ENCODE measurements at places on chromosomes 6 and 20.

DNA sequence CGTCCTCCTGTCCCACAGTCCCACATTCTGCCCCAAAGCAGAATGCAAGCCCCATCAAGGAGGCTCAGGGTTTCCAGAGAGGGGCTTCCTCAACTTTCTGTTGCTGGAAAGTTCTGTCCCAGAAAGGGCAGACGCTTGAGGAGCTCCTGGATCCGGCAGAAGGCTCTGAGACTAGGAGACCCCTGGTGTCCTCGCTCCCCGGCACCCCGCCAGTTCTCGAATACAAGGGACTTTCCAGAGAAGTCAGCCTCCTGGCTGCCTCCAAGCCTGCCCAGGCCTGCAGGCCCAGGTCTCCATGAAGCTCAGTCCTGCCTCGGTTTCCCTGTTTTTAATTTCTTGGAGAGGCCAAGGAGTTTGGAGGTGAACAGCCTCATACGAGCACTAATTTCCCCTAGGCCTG, 150.4 kb downstream of the CEBPB start:
- DNase-seq = no peak

DNA sequence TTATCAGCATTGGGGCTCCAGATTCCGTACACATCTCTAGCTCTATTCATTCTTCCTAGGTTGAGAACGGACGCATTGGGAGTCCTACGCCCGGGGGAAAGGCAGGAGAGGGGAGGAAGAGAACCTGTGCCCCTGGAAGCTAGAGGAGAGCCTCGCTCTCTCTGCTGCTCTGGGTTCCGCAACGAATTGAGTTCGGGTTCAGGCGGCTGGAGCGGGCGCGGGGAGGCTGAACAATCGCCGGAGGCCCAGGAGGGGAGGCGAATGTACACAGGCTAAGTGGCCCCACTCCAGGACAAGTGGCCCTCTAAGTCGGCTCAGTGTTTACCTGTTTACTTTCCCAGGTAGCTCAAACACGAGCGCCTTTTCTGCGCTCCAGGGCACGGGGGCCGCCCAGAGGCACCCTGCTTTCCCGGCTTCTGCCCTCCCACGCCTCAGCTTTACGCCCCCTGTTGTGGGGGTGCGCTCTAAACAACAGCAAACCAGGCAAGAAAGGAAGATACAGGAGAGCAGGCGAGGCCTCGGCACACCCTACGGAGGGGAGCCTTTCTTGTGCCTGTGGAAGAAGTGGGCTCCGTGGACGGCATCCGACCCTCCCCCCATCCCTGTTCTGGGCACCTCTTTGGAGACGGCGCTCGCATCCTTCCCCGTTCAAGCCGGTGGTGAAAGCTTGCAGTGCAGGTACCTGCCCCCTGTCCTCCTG, 4.6 kb upstream of the NKX2-2 start:
- DNase-seq = no peak

- DNase-seq = no peak
Observed at GRCh38 chr6:110353457-110354001, 4.6 kb downstream of the METTL24 start.

DNA sequence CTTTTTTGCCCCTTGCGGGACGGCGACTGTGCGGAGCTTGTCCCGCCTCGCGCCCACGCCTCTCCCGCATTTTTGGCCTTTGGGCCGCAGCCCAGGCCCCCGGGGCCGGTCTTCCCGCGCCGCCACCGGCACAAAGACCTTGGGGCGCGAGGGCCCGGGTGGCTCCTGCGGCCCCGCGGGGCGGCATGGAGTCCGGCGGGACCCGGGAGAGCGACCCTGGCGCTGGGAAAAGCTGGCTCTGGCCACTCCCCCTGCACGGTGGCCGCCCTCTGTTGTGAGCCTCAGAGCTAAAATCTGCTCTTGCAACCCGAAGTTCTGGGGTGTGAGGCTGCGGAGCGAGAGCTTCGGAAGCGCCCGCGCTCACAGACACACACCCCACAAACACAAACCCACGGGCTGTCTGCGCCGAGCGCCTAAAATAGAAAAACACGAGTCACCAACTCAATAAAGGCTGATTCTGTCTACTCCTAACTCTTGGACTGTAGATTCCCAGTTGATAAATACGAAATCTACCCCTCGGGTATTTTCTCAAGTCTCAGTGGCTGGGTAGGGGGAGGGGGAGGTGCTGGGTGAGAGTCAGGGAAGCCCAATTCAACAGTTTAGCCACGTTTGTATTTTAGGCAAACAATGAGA, 496 bp upstream of the BEND3 start:
- peak; percentile 77 for DNase-seq

DNA sequence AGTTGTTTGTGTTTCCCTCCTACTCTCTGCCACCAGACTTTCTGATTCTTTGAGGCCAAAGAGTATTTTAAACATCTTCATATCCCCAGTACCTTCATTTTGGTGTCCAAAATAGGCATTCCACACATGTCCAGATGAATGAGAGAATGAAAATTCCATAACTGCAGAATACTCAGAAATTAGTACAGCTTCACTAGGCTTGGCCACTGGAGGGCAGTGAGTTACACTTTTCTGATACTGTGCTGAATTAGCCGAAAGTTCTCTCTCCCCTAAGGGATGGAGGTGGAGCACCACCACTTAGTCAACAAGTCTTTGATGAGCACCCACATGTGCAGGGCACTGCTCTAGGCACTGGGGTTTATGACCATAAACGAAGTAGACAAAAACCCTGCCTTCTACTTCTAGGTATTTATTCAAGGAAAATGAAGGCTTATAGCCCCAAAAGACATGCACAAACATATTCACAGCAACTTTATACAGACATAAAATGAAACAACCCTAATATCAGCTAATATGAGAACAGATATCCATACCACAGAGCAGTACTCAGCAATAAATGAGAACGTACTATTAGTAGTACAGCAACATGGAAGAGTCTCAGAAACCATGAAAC, 46.1 kb upstream of the TMEM217 start:
- DNase-seq = peak; percentile 32

GRCh38 chr6:160032538-160032937, 63.7 kb downstream of the IGF2R start:
- no peak for DNase-seq

DNA sequence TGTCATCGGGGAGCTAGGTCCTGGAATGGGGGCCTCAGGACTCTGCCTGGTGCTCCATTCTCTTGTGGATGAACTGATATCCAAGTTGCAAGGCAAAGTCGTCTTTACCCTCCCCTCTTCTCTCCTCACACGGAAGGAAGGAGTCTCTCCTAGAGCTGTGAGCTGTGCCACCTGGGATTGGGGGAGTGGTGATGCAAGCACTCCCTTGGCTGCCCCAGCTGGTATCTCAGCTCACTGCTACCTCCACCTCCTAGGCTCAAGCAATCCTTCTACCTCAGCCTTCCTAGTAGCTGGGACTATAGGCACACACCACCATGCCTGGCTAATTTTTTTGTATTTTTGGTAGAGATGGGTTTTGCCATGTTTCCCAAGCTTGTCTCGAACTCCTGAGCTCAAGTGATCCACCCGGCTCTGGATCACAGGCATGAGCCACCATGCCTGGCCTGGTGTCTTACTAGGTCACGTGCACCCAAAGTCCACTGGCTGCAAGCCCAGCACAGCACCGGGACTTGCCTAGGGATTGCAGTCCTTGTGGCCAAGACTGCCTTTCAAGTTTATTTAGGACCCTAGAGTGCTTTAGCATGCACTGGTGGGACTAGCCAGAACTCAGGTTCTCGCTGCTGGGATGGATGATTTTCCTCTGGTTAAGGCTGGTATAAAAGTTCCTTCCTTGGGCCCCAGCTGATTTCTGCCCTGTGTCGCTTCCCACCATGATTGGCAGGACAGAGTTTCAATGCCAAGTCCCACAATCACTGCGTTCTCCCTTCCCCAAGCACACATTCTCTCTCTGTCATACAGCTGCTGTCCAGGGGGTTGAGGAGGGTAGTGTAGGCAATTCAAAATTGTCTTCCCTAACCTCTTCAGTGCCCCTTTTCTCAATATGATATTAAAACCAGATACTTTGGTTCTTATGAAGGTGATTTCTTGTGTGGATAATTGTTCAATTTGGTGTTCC, 33.5 kb downstream of the SMAP1 start:
- DNase-seq = no peak

GRCh38 chr20:63502671-63503172, 3.8 kb upstream of the EEF1A2 start:
- no peak for DNase-seq

DNA sequence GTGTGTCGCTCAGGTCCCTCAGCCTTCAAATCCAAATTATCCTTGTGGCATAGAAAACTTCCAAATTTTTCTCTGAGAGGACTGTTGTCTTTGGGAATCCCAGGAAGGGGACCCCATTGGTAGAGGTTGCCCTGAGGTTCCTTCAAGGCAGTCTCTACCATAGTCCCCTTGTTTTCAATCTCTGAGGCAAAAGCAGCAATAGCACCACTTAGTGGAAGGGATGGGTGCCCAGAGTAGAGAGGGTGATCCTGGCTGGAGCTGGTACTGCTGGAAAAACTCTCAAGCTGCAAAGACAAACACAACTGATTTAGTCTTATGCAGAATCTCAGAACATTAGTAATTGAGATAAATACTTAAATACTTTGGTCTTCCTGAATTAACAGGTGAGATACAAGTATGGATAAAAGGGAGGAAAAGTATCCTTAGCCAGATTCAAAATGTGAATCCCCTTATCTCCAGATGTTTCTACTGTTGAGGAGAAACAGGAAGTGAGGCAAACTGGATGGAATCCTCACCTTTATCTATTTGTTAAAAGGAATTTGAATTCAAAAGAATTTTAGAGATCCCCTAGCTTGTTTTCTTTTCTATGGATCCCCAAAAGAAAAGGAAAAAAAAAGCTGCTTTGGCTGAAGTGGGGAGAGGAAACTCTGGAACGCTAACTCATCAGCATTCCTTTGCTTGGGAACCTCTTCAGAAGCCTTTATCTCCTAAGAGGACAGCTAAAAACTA, 13.4 kb downstream of the ZNF318 start:
- DNase-seq = peak; percentile 19

DNA sequence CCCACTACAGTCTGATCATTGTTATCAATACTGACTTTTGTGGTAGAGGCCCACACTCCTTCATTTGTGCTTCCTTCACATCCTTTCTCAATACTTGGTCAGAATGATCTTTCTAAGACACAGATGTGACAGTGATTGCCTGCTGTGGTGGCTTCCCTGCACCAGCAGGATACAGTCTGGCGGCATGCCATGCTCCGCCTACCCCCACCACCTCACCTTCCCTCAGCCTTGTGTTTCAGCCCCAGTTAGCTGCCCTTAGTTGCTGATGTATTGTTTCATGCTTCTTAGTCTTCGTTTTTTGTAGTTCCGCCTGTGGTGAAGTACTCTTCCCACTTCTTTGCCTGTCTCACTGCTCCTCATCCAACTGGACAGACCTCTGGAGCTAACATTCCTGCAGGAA, 10.9 kb downstream of the LRRC1 start:
- DNase-seq = no peak

DNA sequence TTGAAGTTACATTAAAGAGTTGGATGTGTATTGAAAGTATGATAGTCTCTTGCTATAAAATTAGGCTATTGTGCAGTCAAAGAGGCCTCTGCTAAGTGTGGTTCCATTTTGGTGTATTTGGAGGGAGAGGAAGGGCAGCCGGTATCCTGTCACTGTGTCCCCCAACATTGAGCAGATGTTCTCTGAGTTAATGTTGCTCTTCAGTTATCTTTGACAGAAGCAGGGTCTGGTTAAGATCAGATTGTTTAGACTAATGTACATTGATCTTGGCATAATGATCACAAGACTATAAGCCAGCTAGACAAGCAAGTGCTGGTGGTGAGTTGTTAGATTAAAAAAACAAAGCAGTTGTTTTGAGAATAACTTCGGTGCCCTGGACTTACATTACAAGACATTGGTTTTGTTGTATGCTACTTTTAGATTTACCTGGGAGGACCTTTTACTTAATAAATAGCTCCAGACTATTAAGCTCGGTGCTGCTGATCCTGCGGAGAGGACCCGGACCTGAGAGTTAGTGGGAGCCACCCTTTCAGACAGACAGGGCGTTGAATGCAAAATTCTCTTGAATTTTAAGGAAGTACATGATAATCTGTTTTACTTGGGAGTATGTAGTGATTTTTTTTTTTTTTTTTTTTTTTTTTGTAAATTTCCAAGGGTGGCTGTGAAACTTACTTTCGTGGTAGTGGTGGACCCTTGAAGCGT, 97.8 kb downstream of the JARID2 start:
- no peak for DNase-seq

DNA sequence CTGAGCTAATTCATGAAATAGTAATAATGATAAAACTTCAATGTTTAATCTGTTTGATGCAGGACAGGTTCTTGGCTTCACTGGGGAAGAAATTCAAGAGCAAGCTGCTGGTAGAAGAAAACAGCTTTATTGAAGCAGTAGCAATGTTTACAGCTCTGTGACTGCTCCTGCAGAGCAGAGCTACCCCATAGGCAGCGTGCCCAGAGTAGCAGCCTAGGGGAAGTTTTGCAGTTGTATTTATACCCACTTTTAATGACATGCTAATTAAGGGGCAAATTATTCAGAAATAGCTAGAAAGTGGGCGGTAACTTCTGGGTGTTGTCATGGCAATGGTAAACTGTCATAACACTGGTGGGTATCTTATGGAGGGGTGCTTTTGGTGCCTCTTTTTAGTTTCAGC, 518.0 kb downstream of the RFPL4B start:
- no peak for DNase-seq

GRCh38 chr20:52684905-52685304, 287.3 kb upstream of the TSHZ2 start:
- no peak for DNase-seq

DNA sequence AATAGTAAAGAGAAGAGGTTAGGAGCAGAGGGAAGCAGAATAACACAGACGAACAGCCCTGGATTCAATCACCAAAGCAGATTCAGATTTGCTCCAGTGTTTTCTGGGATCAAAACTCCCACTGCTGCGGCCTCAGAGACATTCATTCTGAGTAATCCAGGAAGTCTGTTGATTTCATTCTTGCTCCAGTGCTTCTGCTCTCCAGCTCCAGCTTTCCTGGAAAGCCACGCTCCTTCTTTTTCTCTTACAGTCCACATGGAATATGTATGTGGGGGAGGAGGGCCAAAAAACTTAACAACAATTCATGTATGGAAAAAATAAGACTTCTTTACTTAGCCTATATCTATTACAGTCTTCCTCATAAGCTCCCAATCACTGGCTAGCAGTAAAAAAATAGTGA, 26.4 kb upstream of the UST start:
- no peak for DNase-seq

GRCh38 chr6:154839546-154839945, 106.3 kb downstream of the SCAF8 start:
- DNase-seq = no peak

DNA sequence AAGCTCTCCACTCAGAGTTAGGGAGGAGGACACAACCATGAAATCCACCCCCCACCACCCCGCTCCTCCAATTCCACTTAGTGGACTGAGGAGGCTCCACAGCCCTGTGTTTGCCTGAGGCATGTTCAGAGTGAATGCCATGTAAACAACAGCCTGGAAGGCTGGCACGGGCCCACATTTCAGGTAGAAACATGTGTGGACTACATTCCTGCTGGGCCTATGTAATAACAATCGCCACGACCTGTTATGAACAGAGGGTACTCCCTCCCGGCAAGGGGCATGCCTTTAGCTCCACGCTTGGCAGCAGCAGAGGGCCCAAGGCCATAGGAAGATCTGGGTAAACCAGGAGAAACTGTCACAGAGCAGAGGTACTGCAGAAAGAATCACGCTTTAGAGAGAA, 65.5 kb downstream of the ISM1 start:
- no peak for DNase-seq

GRCh38 chr6:25012657-25013056, 76.9 kb upstream of the RIPOR2 start:
- no peak for DNase-seq

All from Calu3 (cell line).